Trophoblast cell (in vitro differentiated cells and primary cell): ENCODE measurements at places on chromosomes 6 and 20.

GRCh38 chr6:5729080-5729434, 277.7 kb downstream of the NRN1 start:
- DNase-seq: no peak

DNA sequence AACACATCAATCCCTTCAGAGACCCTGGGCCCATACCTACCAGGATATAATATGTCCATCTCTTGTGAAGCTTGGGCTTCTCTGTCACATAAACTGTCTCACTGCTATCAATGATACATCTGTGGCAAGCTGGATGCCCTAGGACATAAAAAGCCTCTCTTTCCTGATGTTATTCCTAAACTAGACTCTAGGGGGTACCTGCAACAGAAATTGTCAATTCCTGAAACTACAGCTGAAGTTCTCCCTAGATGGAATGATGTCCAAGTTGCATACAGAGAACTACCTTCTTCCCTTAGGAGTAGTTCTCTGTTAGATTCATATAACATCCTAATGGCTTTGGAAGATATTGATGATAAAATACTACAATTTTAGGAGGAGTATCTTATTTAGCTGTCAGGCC, 35.8 kb downstream of the TBX18 start:
- no peak for DNase-seq

DNA sequence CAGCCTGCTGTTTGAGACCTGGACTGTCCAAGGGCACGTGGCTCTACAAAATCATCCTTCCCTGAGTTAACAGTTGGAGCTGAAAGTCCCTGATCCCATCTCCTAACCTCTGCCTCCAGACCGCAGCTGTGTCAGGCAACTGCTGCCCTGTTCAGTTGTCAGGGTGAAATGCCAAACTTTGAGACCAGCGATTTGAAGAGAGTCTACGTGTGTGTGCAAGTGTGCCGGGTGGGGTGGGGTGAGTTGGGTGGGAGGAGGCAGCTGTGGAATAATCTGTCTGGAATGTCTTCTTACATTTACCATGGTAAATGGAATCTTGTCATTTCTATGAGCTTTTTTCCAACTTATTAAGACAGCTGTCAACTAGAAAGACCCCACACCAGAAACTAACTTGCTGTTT, 81.0 kb upstream of the FAM8A1 start:
- DNase-seq: peak; percentile 63

DNA sequence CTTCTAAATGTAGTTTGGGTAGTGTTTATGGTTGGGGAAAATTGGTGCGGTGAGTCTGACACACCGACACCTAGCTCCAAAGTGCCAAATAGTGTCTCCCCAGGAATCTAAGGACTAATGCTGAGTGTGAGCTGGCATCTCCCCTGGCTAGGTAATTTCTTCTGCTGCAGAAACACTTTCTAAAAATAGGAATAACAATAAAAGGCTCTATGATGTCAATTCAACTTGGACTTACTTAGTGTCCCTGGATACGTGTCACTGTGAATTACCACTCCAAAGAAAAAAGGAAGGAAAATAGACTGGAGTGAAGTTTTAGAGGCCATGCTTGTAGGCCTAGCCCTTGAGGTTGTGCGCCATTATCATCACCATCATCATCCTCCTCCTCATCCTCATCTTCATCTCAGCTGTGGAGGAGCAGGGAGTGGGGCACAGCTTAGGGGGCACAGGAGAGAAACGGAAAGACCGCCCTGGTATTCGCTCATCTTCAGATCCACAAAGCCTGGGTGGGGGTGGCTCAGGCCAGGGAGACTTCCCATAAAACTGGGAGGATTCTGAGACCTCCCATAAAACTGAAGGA, 89.6 kb downstream of the TBC1D7 start:
- no peak for DNase-seq

DNA sequence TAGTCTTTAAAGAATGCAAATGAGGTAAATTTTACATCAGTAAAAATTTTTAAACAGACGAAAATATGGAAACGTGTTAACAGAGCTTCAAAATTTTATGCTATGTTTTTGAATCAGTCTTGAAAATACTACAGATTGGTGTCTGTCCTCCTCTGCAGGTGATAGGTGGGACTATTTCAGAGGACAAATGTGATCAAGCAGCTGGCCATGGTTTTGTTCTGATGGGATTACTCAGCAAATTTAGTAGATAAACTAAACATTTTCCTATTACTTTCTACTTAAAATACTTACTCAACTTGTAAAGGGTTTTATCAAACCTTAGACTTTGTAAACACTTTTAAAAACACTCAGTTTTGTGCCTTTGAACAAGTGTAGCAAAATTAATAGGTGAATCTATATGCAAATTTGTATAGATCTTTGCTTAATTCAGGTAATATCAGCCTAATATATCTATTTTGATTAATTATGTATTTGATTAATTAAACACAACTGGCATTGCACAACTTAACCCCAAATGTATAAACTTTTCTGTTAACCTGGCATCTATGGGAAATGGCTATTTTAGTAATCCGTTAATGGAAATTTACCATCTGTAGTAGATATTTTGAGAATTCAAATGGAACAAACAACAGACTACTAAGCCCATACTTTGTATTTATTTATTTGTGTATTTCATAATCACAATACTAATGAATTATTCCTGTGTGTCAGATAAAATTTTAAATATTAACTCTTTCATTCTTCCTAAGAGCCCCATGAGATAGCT, 22.5 kb downstream of the ADGRB3 start:
- no peak for DNase-seq

GRCh38 chr6:126072172-126072571, 85.8 kb downstream of the TRMT11 start:
- no peak for DNase-seq

- peak; percentile 16 for DNase-seq
These were observed 251.6 kb upstream of the TAB2 start for GRCh38 chr6:149065658-149066556.

- no peak for DNase-seq
These were observed 246.0 kb upstream of the RUNX2 start for GRCh38 chr6:45082091-45082490.

- no peak for DNase-seq
These were observed 90.2 kb downstream of the F13A1 start for GRCh38 chr6:6230286-6230685.

- no peak for DNase-seq
These were observed 8.6 kb downstream of the BYSL start for GRCh38 chr6:41929924-41930323.

DNA sequence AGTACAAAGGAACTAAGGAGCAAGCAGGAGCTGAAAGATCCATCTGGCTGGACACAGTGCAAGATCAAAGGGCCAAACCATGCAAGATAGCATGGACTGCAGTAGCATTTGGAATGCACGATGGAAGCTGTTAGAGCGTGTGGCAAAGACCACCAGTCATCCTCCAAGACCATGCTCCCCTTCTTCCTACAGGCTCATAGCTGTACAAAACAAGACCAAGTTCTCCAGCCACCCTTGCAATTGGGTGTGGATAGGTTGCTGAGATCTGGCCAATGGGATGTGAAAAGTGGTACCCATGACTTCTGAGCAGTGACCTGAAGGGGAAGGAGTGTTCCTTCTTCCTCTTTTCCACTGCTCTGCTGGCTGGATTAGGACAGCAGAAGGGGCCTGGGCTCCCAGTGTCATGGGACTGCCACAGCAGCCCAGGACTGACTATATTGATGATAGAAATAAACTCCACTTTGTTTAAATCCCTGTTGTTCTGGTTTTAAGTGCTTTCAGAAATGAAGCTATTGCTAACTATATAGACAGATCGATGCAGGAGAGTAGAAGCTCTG, 64.9 kb downstream of the SLC22A23 start:
- no peak for DNase-seq

DNA sequence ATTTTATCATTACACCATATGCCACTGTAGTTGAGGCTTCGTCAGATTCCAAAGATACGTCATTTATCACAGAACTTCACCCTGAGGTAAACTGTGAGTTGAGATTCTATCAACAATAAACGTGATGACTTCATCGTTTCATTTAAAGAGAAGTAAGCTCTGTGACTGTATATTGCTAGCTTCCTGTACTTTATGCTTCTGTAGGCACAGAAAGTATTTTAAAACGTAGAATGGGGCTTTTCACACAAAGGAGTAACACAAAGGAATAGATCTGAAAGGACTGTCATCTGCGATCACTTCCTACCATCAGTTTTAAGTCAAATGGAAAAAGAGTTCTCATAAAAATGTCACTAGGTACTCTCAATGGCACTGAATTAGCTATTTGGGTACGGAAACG, 234.4 kb upstream of the MCHR2 start:
- DNase-seq: no peak

- DNase-seq: no peak
These were observed 1.8 kb downstream of the RPL10A start for GRCh38 chr6:35469751-35470662.

GRCh38 chr6:29764422-29765196, 41.4 kb downstream of the HLA-F start:
- no peak for DNase-seq

DNA sequence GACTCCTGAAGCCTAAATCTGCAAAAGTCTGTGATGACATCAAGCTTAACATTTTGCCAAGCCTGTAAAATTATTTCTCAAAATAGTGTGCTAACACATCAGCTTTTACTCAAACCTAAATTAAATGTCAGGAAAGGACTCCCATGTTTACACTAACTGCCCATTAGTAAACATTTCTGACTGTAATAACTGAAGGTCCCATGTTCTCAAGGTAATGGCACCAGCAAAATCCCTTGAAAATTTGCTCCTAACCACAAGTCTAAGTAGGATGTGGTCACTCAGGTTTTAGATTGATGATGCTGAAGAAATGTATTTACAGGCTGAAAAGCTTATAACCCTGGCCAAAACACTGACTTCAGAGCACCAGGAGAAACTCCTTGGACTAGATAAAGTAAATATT, 33.0 kb downstream of the BACH2 start:
- DNase-seq: no peak

- no peak for DNase-seq
These were observed 80.9 kb downstream of the SESN1 start for GRCh38 chr6:109013656-109014305.

GRCh38 chr6:157974341-157974894, 7.2 kb upstream of the SYNJ2 start:
- DNase-seq: peak; percentile 56

- no peak for DNase-seq
These were observed 538.6 kb upstream of the MARCKS start for GRCh38 chr6:113318575-113318917.

DNA sequence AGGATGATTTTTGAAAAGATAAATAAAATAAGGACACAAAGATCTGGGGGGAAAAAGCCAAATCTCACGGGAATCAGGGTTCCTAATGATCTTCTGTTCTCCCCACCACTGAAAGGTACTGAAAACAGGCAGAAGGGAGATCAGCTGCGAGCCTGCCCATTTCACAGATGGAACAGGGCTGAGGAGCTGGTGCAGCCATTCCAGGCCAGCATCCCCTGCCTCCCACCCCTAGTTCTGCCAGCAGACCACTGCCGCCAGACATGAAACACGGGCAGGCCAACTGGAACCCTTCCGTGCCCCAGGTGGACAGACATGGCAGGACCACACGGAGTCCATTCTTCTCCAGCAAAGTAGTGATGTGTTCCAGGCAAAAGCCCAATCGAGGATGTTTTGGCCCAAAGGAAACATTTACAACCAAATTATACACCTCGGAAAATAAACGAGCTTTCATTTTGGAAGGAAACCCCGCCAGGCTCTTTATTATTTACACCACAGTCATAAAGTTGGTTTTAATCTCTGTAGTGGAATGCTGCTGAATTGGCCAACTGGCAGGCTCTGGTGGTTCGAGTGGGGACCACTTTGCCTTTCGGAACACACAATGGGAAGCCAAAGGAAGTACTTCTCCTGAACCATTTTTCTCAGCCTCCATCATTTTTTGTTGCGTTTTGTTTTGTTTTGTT, 28.2 kb downstream of the ISM1 start:
- no peak for DNase-seq

- DNase-seq: peak; percentile 50
These were observed 39.6 kb downstream of the ESR1 start for GRCh38 chr6:151847064-151847463.

GRCh38 chr6:13421425-13422059, 65.9 kb downstream of the GFOD1 start:
- no peak for DNase-seq

- no peak for DNase-seq
These were observed 143.5 kb upstream of the AFDN start for GRCh38 chr6:167683028-167683862.

DNA sequence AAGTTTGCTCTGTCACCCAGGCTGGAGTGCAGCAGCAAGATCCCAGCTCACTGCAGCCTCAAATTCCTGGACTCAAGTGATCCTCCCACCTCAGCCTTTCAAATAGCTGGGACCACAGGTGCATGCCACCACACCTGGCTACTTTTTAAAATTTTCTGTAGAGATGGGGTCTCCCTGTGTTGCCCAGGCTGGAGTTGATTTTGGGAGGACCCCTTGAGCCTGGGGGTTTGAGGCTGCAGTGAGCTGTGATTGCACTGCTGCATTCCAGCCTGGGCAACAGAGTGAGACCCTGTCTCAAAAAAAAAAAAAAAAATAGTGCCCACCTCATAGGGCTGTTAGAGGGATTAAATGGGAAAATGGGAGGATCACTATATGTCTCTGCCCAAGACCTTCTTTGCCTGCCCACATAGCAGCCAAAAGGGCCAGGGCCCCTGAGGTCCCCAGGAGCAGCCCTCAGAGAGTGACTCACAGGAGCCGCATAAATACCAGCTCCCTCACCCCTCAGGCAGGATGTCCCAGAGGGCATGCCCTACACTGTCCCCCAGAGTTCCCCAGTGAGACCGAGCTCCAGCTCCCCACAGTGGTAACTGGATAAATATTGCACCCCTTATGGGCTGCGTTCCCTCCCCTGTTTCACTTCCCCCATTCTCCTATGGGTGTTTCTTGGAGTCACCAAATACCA, 11.7 kb upstream of the MDGA1 start:
- DNase-seq: no peak

GRCh38 chr20:45920462-45921336, 8.7 kb upstream of the PLTP start:
- DNase-seq: peak; percentile 85

DNA sequence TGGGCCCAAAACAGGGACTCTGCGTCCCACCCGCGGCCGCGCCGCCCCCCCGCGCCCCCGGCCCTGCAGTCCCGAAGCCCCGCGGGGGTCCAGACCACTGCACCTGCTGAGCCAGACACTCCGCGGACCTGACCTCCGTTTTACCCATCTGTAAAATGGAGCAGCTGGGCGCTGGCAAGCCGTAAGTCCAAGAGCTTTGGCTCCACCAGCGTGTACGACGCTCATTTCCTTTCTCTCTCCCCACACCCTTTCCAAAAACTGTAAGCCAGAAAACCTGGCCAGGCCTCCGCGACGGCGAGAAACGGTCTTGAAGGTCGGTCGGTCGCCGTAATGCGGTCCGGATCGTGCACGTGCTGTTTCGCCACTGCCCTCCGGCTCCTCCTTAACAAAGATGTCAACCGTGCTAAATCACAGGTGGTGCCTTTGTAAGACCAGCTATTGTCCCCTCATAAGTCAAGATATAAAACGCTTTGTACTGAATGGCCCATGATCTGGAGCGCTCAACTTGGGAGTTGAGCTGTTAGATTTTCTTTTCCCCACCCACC, 7.8 kb upstream of the NR2E1 start:
- no peak for DNase-seq

- no peak for DNase-seq
These were observed 124.2 kb downstream of the GRM4 start for GRCh38 chr6:34021554-34022190.

GRCh38 chr6:114216789-114217467, 125.9 kb downstream of the HS3ST5 start:
- DNase-seq: peak; percentile 18
